ENCODE measurements at places on chromosomes 11 and 22.
A peak's percentile ranks its signal among the peaks of the same experiment; 100 is the strongest.

DNA sequence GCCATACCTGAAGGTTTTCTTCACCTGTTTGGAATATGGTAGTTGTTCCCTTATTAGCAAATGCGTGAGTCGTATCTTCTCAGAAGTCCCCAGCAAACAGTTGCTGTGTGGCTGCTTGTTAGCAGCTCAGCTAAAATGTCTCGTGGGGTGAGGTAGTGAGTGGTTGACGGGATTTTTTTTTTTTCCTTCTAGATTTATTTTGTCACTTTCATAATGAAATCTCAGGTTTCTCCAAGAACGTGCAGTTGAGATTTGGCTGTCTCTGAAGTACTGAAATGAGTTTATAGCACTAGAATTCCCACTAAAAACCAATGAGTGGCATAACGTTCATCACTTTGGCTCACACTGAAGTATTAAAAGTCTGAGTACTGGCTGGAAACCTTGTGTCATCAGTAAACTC lies 16.8 kb downstream of the RCN1 start:
- DNase-seq: no peak

- no peak for DNase-seq
These were observed 72.9 kb downstream of the TNRC6B start for GRCh38 chr22:40250608-40251007.

GRCh38 chr11:75276686-75277085 lies 36.1 kb downstream of the TPBGL start:
- DNase-seq: no peak

GRCh38 chr11:128735935-128736605 lies 42.2 kb downstream of the FLI1 start:
- DNase-seq: no peak

- no peak for DNase-seq
These were observed 126.3 kb downstream of the MPPED2 start for GRCh38 chr11:30459821-30460220.

DNA sequence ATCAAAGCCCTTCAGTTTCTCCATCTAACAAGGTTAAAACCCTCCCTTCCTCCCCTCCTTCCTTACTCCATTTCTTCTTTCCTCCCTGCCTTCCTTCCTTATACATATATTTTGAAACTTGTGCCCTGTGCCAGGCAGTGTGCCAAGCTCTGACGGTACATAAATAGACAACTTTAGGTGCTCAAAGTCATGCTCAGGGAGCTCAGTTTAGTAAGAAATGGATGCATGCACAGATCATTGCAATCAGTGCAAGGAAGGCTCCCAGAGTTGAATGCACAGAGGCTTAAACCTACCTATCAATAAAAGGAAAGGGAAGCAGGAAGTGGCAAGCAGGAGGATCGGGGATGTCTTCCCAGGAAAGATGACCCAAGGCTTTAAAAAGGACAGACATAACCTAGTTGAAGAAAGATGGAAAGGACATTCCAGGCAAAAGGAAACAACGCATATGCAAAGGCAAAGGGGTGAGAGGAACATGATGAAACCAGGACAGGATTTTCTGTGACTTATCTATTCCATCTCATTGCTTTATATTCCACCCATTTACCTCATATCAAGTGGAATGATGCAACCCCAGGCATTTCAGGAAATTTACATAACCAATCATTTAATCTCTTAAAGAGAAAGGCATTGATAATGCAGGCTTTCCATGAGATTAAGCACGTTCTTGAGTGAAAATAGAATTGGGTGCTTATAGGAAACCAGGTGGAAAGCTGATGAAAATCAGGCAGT lies 13.2 kb downstream of the FZD4 start:
- no peak for DNase-seq

DNA sequence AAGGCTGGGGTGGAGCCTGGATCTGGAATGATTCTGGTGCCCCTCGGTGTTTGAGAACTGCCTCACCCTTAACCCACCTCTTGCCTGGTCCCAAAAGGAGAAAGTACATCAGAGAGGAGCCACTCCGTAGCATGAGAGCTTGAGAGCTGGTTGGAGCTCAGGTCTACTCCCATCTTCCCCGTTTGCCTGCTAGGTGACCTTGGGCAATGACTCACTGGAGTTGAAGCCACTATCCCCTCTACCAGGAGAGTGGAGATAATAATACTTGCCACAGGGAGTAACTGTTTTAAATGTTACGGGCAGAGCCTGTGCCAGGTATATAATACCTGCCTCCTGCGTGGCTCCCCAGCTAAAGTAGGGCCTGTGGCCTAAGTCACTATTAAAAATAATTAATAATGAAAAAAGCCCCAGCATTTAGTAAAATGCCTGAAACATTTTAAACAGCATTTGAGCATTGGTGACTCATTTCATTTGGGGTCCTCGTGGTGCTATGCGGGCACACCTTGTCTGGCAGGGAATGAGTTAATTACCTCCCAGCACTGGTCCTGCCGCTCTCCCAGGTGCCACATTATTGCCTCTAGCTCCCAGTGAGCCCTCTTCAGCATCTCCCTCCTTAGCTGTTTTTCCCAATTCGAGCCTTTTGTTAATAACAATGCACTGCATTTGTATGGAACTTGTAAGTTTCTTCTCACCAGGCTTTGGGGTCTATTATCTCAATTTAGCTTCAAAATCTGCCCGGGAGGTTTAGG lies 22.5 kb downstream of the CYTH4 start:
- no peak for DNase-seq

DNA sequence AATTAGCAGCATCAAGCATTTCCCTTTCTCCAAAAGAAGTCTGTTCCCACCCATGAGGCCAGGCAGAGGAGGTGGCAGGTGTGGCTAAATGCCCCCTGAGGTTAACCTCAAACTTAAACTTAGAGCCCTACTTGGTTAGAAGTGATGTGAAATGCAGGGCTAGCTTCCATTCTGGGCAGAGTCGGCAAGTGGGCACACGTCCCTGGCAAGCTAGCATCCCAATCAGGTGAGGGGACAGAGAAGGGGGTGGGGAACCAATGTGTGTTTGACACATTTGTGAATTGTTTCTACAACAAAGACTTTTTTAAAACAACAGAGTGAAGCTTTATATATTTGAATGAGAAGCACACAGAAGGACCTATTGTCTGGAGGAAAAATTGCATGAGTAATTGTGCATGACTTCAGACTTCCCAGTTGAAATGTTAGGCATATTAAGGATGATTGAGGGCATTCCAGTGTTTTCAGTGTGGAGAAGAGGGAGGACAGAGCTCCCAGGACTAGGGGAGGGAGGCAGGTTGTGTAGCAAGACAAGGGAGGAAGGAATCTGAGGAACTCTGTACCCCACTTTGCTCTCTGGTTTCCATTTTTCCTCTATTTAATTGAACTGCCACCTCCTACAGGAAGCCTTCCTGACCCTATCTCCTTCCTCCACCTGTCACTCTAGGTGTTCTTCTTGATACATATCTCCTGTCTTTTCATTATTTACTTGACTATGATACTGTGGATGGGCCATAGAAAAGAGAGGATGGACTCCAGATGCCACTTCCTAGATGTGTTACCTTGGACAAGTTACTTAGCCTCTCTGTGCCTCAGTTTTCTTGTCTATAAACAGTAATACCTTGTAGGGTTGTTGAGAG lies 83.3 kb upstream of the PICALM start:
- no peak for DNase-seq

GRCh38 chr11:15800111-15800800 lies 556.1 kb downstream of the SOX6 start:
- DNase-seq: peak; percentile 4

DNA sequence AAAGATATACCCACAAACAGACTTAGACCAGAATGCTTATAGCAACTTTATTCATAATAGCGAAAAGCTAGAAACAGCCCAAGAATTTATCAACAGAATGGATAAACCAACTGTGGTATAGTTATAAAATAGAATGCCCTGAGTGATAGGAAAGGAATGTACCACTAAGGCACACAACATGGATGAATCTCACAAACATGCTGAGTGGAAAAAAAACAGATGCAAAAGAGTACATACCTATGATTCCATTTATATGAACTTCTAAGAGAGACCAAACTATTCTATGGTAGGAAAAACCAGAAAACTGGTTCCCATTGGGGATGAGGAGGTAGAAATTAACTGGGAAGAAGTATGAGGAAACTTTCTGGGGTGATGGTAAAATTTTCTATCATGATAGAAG lies 40.4 kb upstream of the GRIK4 start:
- no peak for DNase-seq

- no peak for DNase-seq
These were observed 1295.0 kb downstream of the JRKL start for GRCh38 chr11:97684486-97685439.

DNA sequence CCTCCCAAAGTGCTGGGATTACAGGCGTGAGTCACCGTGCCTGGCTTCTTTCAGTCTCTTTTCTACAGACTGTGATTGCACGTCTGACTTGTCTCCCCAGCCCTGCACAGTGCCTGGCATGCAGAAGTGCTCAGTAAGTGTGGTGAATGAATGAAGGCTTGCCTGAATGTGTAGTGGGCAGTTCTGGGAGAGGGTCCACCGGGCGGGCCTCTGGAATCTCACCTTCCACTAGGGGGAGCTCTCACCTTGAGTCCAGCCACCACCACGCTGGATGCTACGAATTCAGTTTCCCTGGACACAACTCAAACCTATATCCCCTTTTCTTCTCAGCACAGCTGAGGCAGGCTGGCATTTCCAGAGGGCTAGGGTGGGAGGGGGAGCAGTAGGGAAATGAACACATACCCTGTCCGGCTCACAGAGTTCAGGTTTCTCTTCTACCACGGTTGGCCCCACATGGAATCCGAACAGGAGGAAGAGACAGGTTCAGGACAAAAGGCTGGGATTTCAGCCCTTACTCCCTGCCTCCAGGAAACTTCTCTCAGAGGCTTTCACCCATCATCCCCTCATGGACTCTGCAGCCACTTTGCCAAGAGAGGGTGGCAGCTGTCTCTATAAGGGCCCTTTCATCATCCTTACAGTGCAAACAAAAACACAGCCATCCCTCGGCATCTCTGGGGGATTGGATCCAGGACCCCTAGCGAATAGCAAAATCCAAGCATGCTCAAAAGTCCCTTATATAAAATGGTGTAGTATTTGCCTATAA lies 86.8 kb downstream of the NECTIN1 start:
- peak; percentile 79 for DNase-seq

DNA sequence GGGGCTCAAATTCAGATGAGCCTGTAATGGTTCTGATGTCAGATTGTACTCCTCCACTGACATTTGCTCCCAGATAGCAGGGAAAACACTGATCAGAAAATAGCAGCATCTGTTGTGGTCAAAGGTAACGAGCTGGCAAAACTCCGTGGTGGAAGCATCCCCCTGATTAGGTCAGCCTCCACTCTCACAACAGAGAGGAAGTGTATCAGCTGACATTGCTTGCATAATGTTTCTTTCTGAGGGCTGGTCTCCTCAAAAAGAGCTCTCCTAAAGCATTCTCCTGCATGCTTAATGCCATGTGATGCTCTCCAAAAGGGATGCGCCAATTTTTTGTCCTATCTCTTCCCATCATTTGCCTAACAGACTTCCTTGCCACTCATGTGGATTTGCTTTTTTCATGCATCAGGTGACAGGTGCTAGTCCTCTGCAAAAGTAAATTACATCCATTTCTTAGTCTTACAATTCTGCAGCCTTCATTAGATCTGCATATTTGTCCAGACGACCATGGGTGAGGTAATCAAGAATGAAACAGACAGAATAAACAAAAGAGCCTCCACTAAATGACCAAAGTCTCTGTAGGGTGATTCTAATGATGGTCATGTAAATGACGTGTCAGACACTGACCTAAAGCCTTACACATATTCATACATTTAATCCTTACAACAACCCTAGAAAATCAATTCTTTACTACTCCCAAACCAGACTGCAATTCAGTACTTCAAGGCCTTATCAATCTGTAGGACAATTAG lies 6.4 kb upstream of the TENM4 start:
- DNase-seq: no peak

DNA sequence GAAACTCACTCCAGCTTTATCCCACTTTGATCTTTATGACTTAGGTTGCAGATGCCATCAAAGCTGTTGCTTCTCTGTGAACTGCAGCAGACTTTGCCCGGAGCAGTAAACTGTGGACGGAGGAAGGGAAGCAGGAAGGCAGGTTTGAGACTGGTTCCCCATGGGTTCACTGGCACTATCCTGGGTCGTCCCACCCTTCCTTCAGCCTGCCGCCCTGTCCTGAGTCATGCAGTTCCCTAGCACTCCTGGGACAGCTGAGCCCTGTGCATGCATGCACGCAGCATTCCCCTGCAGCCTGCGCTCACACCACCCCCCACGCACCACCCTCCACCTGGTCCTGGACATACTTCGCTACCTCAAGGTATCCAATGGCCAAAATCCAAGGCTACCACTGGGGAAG lies 23.5 kb upstream of the P2RY2 start:
- DNase-seq: peak; percentile 72

- peak; percentile 47 for DNase-seq
These were observed 11.9 kb upstream of the PRG2 start for GRCh38 chr11:57402188-57403002.

DNA sequence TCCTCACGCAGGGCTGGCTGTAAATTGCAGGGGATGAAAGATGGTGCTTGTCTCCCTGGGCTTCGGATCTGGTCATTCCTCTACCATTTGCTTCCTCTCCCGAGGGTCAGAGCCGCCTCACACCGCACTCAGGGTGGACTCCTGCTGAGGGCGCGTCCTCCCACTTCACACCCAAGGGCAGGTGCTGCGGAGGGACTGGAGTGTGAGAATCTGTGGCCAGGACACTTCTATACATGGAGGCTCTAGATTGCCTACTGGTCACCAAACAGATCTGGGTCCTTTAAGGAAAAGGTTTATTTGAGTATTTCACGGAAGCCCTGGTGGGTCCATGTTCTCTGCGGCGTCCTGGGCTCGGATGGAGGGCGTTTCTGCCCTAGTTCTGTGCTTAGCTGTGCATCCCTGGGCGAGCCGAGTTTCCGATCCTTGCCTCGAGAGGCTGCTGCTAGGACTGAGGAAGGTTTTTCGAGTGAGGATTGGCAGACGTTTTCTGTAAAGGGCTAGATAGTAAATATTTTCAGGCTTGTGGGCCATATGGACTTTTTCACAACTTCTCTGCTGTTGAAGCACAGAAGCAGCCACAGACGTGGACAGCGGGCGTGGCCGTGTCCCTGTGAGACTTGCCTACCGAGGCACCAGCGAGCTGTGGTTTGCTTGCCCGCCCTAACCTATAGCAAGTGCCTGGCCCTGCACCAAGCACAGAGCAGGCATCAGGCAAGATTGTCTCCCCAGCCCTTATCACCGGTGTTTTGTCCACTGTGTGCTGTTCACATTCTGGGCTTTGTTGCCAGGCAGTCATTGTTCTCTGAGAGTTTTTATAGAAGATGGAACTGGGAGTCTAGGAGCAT lies 279.0 kb downstream of the TBC1D22A start:
- no peak for DNase-seq

- no peak for DNase-seq
These were observed 15.1 kb downstream of the C11orf96 start for GRCh38 chr11:43957571-43957970.

DNA sequence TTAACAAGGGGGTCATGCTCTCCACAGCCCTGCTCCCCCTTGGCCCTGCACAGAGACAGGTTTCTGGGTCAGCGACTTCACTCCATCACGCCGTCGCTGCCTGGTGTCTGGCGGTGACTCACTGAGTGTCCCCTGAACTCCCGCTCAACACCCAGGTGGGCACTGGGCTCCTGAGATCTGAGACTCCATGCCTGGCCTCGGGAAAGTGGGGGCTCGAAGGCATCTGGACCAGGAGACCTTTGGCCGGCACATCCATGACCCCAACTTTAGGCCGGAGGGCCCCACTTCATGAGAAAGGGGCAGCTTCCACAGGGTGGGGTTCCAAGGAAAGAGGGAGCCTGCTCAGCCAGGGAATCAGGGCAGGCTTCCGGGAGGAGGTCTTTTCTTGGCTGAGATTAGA lies 79.3 kb upstream of the PRR5 start:
- DNase-seq: no peak

Measured in ELF-1 (cell line).